ENCODE measurements at places on chromosomes 11 and 22.

DNA sequence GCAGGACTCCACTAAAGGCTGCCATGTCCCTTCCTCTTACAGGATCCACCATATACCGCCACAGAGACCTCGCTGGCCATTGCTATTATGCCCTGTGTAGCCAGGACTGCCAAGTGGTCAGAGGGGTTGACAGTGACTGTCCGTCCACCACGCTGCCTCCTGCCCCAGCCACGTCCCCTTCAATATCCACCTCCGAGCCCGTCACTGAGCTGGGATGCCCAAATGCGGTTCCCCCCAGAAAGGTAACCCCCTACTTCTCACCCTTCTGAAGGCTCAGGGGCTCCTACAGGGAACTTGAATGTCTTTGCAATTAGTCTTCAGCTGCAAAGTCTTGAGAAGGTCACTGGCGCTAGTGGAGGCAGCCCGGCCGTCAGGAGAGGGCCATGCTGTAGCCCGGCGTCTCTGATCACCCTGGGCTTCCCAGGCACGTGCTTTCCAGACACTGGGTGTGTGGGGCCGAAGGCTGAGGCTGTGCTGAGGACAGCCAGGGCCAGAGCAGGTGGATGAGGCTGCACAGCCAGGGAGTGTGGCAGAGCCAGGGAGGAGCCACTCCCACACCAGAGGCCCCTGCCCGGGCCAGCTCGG is 30.0 kb upstream of the MUC5B start:
- no peak for DNase-seq

GRCh38 chr22:37910890-37911672 is 5.0 kb downstream of the MICALL1 start:
- no peak for DNase-seq

- no peak for DNase-seq
Observed at GRCh38 chr11:95850137-95850536, 59.8 kb downstream of the CEP57 start.

GRCh38 chr11:17244046-17244445 is 32.5 kb upstream of the NUCB2 start:
- no peak for DNase-seq

DNA sequence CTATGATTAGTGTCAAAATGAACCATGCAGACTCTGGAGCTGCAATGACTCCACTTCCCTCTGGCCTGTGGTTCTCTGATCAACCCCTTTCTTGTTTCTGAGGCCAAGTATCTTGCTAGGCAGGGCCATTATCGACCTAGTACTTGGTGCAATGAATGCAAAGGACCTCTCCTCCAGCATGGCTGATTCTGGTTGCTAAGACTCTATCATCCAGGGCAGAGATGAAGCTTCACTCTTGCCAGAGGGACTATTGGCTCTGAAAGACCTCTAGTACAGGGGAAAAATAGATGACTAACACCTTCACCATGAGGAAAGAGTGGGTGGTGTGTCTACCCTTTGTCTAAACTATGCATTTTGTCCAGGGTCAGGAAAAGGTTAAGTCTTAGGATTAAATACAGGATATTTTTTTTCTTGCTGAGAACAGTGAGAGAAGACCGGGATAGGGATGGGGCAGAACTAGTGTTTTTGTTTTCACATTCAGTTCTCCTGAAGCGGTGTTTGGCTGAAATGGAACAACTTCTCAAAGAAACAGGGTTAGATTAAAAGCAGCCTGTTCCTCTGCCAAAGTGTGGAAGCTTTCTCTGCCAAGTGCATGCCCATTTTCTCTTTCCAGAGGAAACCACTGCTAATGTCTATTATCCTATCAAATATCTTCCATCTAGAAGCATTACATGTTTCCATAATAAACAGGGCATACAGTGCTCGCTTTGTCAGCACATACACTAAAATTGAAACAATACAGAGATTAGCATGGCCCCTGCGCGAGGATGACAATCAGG is 5.0 kb upstream of the MTFP1 start:
- DNase-seq, result no peak

- no peak for DNase-seq
Observed at GRCh38 chr11:3853899-3854659, 1.4 kb upstream of the STIM1 start.

- no peak for DNase-seq
Observed at GRCh38 chr11:128335729-128336128, 251.6 kb downstream of the ETS1 start.

DNA sequence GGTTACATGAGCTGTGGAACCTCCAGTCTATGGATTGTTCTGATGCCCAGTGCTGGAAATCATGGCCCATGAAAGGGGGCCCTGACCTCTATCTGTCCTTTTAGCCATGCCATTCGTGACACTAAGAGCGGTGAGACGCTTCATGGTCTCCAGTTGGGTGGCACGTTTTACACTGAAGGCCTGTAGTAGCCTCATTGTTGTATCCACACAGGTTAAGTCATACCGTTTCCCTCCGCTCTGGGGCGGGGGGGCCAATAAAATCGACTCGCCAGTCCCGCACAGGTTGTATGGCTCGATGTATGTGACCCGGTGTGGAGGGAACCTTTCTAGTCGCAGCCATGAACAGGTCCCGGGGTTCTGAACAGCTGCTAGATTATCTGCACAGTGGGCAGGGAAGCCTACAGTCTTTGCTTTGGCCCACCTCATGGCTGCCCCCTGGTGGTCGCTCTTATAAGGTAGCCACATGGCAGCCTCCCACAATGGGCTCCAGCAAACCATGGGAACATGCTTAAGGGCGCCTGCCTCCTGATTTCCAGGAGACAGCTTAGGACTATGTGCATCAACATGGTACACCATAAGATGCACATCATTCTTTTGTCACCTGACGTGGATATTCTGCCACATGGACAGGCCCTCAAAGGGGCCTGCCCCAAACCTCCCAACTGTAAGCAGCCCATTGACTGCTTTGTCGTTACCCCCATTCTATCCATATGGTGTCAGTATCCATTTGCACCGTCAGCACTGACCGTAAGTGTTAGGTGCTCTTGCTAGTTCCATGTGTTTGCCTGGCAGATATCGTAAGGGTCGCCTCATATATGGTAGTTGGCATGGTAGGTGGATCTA is 19.7 kb upstream of the APOL3 start:
- DNase-seq, result peak; percentile 53

- DNase-seq, result no peak
Observed at GRCh38 chr11:122095681-122096262, 20.2 kb downstream of the BLID start.

GRCh38 chr11:16935518-16936302 is 78.5 kb downstream of the PLEKHA7 start:
- DNase-seq, result peak; percentile 3

DNA sequence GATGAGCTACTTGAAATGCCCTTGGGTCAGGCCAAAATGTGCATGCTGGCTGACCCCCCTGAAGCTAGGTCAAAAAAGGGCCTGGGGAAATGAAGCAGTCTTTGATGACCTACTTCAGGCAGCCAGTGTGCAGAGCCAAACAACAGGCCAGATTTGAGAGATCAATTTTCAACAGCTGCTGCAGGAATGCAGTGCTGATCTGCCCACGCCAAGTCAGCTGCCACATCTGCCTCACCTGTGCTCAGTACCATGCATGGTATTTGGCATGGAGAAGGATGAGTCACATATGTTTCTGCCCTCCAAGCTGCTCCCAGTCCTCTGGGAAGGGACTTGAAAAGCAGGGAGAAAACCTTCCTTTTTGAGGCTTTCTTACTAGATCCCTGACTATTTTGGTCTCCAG is 35.8 kb downstream of the MTNR1B start:
- DNase-seq, result no peak

GRCh38 chr22:46373159-46373558 is 37.6 kb downstream of the TRMU start:
- no peak for DNase-seq

GRCh38 chr22:29083933-29084591 is 11.2 kb downstream of the KREMEN1 start:
- no peak for DNase-seq

- no peak for DNase-seq
Observed at GRCh38 chr11:76067099-76067498, 139.2 kb downstream of the WNT11 start.

- no peak for DNase-seq
Observed at GRCh38 chr22:50724616-50725015, 13.4 kb upstream of the ACR start.

GRCh38 chr22:47435826-47436225 is 673.4 kb downstream of the TBC1D22A start:
- DNase-seq, result no peak

DNA sequence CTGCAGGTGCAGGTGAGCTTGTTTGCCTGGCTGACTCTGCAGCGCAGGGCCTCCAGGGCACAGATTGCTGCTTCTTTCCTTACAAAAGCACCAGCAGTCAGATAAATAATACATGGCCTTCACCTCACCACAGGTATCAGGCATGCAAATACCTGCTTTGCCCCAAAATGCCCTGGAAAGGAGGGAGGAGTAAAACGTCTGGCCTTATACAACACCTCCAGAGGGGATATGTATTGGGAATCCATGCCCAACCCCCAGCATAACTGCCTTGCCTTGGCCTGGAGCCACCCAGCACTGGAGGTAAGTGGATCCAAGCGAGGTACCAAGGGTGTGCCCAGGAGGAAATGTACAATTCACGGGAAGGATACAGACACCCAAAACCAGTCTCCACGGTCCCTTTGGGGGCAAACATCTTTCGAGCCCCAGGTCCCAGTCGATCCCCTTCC is 860 bp downstream of the TMEM184B start:
- no peak for DNase-seq

DNA sequence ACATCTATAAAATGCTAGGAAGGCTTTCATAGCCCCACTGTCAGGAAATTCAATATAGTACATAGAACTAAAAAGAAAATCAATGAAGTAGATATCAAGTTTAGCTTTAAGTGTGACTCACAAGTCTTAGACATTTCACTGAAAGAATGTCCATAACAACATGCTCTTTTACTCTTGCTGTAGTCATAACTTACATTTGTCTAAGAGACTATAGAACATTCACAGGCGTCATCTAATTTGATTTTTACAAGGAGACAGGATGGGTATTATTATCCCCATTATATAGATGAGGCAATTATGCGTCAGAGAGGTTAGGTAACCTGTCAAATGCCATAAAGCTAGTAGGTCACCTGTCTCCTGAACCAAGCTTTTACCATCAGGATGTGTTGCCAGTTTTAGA is 36.9 kb downstream of the BDNF start:
- DNase-seq, result no peak

DNA sequence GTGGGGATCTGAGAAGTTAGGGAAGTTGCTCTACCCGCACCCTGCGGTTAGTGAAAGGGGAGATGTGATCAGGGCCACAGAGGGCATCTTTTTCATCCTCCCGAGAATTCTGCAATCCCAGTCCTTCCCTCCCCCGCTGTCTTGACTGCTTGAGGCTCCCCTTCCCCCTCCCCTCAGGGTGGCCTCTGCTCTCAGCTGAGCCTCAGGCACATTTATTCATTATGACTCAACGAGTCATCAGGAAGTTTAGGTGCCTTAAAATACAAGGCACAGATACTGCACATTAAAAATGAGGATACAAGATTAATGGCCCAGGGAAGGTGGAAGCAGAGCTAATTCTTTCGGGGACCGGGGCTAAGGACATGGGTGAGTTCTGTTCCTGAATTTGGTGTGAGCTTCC is 104.0 kb downstream of the CACNA1I start:
- DNase-seq, result no peak

DNA sequence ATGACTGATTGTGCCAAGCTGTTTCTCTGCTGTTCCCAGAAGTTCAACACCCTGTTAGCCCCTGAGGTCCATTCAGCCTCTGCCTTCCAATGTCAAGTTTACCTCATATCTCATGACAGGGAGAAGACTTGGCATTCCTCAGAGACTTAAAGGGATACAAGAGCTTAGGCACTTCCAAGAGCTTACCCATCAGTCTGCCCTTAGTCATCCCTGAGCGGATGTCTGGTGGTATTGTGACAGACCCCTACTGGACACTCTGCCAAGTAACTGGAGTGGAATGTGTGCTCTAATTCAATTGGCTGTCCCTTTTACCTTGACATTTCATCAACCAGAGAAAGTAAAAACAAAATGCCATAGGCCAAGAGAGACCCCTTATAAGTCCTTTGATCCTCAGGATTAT is 151.5 kb downstream of the AASDHPPT start:
- no peak for DNase-seq

DNA sequence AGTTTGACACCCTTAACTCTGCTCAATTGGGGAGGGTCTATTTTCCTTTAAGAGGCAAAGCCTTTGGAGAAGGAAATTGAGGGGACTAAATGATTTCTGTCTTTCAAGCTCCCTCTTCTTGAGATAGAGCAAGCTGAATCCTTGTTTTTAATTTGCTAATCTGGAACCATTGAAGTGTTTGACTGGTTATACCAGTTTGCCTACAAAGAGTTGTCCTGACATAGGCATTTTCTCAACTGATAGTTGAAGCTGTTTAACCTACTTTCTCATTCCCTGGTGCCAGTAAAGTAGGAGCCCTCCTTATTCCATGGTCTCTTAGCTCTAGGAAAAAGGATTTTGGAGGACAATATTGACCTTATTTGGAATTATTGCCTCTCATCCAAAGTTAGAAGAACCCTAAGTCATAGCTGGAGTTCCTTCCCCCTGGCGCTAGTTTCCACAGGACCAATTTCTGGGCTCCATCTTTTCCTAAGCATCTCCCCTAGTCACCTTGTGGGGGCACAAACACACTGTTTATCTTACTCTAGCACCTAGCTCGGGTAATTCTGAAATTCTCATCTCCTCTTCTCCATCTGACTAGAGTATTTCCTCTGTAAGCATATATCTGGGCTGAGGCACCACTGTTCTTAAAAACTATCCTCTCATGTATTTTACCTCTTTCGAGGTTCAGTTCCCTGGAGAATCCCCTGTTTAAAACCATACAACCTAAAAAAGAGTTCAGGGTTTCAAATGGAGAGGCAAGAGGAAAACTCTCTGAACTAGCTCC is 7.4 kb downstream of the ZDHHC5 start:
- no peak for DNase-seq

DNA sequence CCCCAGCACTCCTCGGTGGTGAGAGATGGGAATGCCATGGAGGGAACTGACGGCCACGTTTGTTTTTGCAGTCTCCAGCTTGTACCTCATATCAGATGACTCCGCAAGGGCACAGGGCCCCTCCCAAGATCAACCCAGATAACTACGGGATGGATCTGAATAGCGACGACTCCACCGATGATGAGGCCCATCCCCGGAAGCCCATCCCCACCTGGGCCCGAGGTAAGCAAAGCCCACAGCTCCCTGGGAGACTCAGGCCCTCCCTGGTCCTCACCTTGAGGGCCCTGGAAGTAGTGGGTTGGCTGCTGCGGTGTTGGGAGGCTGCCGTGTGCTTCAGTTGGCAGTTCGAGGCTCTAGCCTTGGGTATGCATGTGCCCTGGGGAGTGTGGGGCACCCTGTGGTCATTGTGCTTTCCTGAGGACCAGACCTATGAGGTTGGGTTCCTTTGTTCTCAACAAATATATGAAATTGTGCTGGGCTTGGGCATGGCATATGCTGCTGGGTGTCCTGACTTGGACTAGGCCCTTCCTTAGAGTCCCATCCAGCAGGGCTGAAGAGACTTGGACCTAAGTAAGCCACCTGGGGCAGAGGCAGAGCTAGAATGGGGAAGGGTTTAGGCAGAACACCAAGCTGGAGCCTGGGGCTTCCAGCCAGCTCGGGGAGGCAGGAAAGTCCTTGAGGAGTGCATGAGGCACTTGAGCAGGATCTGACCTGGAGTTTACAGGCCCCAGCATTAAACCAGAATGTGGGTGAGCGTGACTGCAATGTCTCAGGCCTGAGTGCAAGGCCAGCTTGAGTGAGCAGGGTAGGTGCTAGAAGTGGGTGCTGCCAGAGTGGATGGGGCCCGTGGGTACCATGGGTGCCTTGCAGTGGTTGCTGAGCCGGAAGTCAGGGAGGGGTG is 26.4 kb downstream of the INCENP start:
- DNase-seq, result no peak

GRCh38 chr11:111938687-111939160 is 1.6 kb downstream of the DIXDC1 start:
- no peak for DNase-seq

- DNase-seq, result no peak
Observed at GRCh38 chr11:69598147-69598546, 42.8 kb upstream of the CCND1 start.
